ENCODE measurements at places on chromosomes 6 and 20.

- DNase-seq, result no peak
These were observed 115.2 kb downstream of the DLL1 start for GRCh38 chr6:170175644-170176135.

DNA sequence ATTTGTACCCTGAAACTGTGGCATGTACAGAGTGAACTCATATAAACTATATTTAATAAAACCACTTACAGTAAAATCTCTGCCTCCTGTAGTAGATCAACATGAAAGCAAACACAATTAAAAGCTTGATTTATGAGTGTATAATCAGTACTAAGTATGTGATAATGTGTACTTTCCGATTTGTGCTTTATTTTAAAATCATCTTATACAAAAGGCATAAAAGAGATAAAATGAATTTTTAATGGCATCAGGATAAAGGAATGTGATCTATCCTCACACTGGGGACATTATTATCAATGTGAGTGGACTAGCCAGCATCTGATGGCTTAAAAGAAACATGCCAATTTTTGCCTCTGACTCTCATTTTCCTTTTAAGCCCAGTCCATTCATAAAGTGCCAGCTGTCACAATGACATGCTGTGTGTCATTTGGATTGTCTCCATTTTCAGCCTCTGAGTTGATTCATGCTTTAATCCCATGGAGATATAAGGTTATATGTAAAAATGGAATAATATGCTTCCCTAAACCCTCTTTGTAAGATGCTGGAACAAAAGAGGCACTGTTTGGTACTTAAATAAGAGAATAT, 831.6 kb upstream of the EYS start:
- DNase-seq, result no peak

DNA sequence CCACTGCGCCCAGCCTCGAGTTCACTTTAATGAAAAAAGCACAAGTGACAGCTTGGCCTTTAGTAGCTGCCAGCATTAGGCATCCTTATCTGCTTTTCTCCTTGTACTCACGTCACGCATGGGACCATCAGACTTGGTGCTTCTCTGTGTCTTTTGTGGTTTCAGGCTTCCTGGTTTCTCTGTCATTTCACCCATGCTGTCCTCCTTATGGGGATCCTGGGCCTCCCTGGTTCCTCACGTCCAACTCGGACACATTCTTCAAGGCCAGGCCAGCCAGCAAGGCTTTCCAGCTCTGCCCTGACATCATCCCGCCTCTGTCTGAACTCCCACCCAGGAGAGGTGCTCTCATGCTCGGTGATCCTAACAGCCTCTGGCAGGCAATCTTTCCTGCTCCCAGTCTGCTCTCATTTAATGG, 83.2 kb downstream of the TIAM2 start:
- no peak for DNase-seq

- DNase-seq, result no peak
These were observed 14.0 kb downstream of the GMDS start for GRCh38 chr6:2231438-2231837.

DNA sequence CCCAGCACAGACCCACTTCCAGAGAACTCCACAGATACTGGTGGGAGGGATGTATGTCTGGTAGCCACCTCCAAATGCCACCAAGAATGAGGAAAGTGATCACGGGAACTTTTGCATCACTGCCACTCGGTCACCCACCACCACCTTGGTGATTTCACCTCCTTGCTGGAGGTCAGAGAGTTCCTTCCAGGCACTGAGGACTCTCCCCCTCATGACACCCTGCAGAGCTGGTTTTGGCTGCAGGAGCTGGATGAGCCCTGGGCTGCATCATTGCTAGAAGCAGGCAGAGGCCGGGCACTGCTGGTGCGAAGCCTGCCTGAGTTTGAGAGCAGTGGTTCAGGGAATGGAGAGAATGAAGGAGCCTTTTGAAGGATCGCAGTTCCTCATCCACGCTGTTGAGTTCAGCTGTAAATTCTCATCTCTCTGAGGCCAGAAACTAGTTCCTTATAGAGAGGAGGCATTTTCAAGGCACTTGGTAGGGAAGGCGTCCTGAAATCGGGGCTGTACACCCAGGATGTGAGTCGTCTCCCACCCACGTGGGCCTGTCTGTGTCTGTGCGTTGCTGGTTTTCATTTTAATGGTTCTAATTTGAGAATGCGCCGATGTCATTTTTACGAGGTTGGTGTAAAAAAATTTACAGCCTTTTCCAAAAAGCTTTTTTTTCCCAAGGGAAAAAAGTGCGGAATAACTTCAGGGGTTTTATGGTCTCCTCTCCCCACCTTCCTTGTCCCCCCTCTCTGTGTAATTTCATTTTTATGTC, 25.0 kb downstream of the FOXP4 start:
- no peak for DNase-seq

- no peak for DNase-seq
These were observed 10.1 kb downstream of the AAR2 start for GRCh38 chr20:36246401-36246800.
